ENCODE measurements at places on chromosomes 3 and 15. TPM values are rescaled to one million over a fixed set of nuclear protein-coding genes. Genes with fewer than 3 reads are reported as not detected.

GRCh38 chr15:66290518-66290917 is 2.9 kb upstream of the DIS3L start:
- DNase-seq = no peak

GRCh38 chr15:101201411-101202174 is 50.3 kb downstream of the CHSY1 start:
- DNase-seq = peak; percentile 95

- no peak for DNase-seq
Observed at GRCh38 chr3:69871868-69872267, 127.7 kb upstream of the SAMMSON start.

DNA sequence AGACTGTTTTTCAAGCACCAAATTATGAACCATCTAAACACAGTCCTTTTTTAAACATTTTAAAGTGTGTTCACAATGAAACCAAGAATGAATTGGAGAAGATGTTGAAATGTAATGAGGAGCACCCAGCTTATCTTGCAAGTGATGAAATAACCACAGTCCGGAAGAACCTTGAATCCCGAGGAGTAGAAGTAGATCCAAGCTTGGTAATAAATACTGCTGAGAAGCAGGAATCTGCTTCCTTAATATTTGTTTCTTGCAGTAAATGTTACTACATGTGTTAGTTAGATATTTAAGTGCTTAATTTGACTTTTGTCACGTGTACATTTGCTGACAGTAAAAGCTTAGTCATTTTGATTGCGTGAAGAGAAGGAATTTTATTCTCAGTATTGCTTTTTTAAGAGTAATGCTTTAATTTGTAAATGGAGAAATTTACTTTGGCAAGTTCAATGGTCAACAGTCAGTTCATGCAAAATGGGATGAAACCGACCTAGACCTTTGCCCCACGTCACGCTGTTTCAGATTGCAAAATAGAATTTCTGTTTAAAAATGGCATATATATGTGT is 69.8 kb downstream of the OPA1 start:
- DNase-seq = no peak

DNA sequence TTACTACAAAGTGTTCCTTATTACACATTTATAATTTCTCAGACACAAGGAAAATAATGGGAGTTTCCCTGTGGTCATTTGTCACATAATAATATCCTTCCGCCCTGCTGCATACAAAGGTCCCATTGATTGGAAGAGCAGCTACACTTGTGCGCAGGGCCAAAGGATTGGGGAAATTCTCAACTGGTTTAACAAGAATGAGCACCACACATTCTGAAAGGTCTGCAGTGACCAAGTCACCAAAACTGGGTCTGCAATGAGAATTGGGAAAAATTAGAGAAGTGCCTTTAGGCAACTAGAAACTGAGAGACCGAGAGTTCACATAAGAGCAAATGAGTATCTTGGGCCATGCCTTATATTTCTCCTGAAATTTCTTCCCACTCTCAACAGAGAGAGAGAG is 98.2 kb upstream of the NR2F2 start:
- no peak for DNase-seq

Gene STARD9
- total RNA-seq = 5.1 TPM

All from H9 (cell line).